Activated T-helper 17 cell treated with anti-CD3 and anti-CD28 coated beads, Interleukin-2, amount 50 U/mL, for 72 hours (primary cell): ENCODE measurements at places on chromosomes 5 and 9. TPM values are rescaled to one million over a fixed set of nuclear protein-coding genes. Genes with fewer than 3 reads are reported as not detected.

DDX46 gene
- 99.2 TPM for total RNA-seq

DNA sequence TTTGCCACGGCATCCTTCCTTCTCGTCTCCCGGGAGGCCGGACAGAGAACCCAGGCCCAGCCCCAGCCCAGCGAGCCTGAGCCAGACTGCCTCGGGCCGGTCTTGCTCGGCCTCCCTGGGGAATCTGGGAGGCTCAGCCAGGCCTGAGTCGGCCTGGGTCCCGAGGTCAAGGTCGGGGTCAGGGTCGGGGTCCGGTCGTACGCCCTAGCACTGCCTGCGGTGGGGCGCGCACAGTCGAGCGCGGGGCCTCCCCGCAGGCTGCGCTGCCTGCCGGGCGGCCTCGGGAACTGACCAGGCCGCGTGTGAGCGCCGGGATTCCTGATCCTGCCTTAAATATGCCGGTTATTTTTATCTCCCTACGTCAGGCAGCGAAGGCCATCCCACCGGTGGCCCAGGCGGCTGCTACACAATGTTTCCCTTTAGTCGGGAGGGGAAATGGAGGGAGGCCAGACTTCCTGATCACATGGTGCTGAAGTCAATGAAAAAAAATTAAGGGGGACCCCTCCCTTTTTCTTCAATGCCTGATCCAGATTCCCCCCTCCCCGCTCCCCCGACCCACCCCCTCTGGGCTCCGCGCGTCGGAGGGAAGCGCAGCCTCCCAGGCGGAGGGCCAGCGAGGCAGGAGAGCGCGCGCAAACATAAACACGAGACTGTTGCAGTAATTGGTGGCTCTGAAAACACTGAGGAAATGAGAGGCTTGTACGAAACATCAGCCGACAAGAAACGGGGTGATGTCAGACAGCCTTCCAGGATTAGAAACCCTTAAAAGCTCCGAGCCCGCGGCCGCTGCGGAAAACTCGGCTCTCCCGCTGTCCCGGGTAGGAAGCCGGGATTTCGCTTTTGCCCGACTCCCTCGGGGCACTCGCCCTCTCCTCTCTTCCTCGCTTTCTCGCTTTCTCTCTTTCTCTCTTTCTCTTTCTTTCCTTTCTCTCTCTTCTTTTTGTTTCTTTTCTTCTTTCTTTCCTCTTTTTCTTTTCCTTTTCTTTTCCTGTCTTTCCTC lies 148.2 kb upstream of the KLF4 start:
- no peak for ATAC-seq

GRCh38 chr9:82764061-82764668 lies 298.8 kb downstream of the RASEF start:
- no peak for ATAC-seq

DNA sequence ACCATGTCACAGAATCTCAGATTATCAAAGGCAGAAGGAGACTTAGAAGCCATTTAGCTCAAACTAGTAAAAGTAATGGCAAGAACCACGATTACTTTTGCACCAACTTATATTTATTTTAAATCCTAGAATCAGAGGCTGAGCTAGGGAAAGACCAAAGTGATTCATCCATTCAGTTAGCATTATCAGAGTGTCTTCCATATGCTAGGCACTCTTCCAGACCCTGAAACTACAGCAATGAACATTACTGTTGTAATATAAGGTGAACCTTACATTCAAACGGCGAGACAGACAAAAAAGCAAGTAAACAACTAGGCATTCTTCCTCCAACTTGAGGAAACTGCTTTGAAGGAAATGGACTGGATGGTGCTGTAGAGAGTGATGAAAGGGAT lies 7.9 kb downstream of the PDE6A start:
- ATAC-seq: no peak

DNA sequence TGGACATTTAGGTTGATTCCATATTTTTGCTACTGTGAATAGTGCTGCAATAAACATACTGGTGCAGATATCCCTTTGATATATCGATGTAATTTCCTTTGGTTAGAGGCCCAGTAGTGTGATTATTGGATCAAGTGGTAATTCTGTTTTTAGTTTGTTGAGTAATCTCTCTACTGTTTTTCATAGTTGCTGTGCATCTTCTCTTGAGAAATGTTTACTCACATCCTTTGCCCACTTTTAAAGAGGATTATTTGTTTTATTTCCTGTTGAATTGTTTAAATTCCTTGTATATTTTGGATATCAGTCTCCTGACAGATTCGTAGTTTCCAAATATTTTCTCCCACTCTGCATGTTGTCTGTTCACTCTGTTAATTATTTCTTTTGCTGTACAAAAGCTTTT lies 352.6 kb upstream of the TARS1 start:
- ATAC-seq: no peak

C9orf50 gene
- not detected for total RNA-seq

DNA sequence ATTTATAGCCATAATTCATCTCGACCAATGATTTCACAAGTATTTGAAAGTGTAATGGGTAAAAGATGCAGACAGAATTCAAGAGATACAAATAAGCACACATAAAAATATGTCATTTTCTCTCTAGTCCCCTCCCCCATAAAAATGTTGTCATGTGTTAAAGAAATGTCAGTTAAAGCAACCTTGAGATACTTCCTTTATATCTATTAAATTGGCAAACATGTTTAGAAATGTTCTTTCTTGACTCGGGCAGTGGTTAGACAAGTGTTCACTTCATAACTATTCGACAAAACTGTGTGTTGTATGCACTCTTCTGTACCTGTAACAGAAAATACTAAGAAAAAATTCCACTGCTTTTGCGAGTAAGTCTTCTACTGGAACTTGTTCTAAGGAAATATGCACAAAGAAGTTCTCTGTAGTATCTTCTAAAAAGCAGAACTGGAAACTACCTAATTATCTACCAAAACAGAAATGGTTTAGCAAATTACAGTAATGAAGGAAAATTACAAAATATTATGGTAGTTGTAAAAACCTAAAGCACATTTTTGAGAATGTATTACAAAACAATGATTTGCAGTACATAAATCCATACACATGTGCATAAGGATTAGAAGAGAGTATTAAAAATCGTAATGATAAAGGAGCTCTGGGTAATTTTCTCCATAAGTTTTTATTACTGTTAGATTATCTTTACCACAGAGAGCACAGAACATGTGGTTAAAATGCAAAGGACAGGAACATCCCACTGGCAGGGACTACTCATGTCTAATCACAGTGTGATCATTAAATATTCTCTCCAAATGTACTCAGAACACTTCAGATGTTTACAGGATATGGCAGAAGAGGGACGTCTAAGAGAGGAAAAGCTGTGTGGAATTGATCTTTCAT lies 35.9 kb downstream of the FBXW2 start:
- no peak for ATAC-seq

INVS gene
- 17.7 TPM for total RNA-seq

DNA sequence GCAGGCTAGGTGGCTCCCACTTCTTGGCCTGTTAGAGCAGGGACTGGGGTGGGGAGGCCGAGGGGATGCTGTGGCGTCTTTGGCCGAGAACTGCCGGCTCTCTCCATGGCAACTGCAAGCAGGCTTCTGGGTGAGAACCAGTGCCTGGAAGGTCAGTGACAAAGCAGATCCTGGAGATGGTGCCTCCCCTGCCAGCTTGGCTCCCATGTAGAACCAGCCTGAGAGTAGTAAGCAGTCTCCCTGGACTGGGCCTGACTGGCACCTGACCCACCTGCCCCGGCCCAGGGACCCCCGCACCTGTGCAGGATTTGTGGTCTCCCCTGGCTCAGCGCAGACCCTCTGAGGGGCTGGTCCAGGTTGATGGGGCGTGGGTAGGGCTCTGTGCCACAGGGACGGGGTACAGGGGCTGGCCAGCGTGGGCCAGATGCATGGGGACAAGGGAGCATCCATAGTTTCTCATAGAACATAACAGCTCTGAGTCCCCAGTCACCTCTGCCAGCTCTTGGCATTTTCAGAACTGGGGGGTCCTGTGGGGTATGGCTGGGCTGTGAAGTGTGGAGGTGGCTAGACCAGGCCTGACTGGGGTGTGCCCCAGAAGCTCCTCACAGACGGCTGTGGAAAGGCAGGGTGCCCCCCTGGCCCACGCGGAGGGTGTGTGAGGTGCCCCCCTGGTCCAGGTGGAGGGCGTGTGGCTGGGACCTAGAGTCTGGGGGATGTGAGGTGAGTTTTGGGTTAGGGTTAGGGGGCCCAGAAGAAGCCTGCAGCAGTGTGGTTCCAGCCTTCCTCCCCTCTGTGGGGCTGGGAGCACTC lies 22.2 kb downstream of the CACNA1B start:
- ATAC-seq: no peak

DNA sequence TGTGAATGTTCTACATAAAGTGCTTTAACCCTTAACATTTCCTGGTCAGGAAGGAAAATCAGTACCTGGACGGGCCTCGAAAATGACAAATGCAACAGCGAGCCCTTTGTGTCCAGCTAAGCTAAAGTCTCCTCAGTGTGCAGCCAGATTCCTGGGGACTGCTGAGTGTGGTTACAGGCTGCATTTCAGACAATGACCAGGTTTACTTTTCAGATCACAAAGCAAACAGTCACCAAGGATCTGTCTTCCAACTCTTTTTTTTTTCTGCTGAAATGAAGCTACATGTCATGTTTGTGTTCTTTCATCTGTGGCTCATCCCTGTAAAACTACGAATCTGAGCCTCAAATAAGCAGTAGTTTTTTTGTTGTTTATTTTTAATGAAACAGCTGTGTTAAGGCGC lies 20.8 kb downstream of the SLC46A2 start:
- ATAC-seq: no peak

GRCh38 chr9:105457560-105458294 lies 9.9 kb downstream of the FSD1L start:
- no peak for ATAC-seq

- no peak for ATAC-seq
These were observed 16.8 kb downstream of the SNX18 start for GRCh38 chr5:54534191-54535004.

DNA sequence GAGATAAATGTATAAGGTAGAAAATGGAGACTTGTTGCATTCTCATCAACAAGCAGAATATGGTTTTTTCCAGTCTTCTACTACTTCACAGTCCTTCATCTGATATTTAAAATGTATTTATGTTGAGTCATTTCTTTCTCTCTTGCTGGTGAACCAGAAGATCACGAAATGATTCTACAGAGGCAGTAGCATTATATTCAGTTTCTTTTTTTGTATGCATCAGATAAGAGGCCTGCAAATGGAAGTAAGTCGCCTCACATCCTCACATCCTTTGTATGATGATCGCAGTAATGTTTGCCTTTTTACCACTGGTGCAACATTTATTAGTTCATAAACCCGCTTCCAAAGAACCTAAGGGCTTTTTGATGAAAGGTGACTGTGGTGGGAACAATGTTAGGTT lies 22.1 kb upstream of the IL13 start:
- peak; percentile 81 for ATAC-seq

IFNE gene
- not detected for total RNA-seq

PCDHB14 gene
- not detected for total RNA-seq

- no peak for ATAC-seq
These were observed 120.4 kb upstream of the FST start for GRCh38 chr5:53359916-53360517.

CMYA5 gene
- total RNA-seq: 0.19 TPM

GGTA1 gene
- total RNA-seq: not detected

ZDHHC11 gene
- 13.6 TPM for total RNA-seq

DNA sequence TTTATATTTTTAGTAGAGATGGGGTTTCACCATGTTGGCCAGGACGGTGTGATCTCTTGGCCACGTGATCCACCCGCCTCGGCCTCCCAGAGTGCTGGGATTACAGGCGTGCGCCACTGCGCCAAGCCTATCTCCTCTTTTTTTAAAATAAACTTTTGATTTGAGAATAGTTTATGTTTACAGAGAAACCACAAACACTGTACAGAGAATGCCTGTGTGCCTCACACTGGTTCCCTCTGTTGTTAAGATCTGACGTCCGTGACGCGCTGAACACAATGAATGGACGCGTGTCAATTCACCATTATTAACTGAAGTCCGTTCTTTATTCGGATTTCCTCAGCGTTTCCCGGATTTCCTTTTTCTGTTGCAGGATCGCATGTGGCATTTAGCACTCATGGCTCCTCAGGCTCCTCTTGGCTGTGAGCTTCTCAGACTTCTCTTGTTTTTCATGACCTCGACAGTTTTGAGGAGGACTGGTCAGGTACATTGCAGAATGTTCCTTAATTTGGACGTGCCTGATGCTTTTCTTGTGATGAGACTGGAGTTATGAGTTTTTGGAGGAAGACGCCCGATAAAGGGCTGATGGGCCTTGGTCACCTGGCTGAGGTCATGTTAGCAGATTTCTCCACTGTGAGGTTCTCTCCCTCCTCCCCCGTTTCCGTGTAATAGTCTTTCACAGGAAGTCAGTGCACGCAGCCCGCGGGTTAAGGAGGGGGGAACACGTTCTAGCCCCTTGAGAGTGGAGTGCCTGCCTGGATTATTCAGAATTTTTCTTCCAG lies 69.6 kb downstream of the ANKRD33B start:
- no peak for ATAC-seq

- no peak for ATAC-seq
These were observed 227.3 kb downstream of the FANCC start for GRCh38 chr9:95090023-95090791.

DNA sequence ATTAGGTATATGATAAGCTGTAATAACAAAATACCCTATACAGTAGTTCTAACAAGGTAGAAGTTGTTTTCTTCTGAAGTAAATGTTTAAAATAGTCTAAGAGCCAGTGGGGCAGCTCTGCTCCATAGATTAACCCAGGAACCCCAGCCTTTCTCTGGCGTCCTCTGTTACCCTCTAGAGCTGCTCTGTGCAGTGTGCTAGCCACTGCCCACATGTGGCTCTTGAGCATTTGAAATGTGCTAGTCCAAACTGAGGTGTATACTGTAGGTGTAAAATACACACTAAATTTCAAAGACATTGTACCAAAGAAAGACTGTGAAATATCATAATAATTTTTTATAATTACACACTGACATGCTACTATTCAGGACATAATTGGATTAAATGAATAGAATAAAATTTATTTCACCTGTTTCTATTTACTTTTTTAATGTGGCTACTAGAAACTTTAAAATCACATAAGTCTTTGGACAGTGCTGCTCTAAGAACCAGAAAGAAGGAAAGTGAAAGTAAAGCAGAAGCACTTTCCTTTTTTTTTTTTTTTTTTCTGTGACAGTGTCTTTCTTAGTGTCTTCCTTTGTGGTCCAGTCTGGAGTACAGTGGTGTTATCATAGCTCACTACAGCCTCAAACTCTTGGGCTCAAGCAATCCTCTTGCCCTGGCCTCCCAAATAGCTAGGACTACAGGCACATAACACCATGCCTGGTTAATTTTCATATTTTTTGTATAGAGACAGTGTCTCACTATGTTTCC lies 39.3 kb downstream of the RAI14 start:
- peak; percentile 56 for ATAC-seq

DNA sequence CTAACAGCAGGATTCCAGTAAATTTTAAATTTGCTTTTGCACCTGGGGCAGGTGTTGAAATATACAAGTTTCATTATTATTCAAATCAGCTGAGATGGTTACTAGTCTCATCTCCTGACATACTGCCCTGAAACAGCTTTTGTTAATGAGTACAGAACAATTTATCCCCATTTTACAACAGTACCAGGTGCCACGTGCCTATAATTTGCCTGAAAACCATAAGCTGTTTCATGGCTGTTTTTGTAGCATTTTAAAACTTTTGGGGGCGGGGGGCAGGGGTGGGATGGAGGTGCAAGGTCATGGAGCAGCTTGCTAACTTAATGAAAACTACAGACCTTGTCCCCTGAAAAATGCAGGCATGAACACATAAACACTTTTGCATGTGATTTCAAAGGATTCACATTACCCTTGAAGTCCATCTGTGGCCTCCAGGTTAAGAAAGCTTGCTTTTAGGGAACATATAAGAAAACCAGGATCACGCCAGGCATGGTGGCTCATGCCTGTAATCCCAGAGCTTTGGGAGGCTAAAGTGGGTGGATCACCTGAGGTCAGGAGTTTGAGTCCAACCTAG lies 42.1 kb downstream of the TIMD4 start:
- no peak for ATAC-seq

- no peak for ATAC-seq
These were observed 445.0 kb upstream of the SMC2 start for GRCh38 chr9:103649086-103649485.

CRHBP gene
- 0.19 TPM for total RNA-seq
